Chondrocyte (in vitro differentiated cells): ENCODE measurements at places on chromosomes 3 and 15. TPM values are rescaled to one million over a fixed set of nuclear protein-coding genes. Genes with fewer than 3 reads are reported as not detected.

DNA sequence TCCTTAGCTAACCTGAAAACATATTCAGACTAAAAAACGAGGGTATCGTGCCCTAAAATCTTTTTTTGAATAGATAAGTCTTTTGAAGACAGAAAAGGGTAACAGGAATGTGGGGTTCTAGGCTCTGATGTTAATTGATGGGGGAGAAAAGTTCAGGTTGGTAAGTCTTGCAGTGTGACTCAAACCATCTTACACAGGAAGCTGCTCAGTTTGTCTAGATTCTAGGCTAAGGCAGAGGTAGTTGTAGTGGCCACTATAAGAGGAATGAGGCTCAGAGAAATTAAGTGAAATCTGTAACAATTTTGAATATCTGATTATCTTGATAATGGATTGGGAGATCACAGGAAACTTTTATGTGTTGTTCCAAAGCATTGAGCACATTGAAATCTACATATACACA lies 267.9 kb downstream of the PDCD6IP start:
- no peaks in the 10 kb centered on the region for H3K4me1 ChIP-seq
- peaks cover 3% of the 10 kb centered on the region for H3K36me3 ChIP-seq
- no peak overlapping the region for H3K27ac ChIP-seq
- H3K4me3 ChIP-seq, result no peak overlapping the region

DNA sequence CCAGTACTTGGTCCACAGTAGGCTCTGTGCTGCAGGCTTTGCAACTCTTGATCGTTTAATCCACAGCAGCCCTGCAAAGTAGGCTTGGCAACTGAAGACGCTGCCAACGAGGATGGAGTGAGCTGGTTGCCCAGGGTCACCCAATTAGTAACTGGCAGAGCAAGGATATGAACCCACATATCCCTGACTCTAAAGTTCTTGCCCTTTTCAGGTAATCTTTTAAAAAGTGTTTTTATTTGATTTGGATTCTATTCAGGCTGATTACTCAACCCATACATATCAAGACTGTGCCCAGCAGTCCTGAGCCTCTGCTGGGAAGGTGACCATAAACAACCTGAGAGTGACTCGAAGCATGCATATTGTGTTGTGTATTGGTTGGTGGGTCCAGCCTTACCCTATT lies 50.3 kb downstream of the PSMD6 start:
- H3K27ac ChIP-seq, result peak overlapping the region; percentile 72
- peaks cover 87% of the 10 kb centered on the region for H3K4me1 ChIP-seq
- H3K27me3 ChIP-seq, result no peaks in the 10 kb centered on the region
- no peak overlapping the region for H3K4me3 ChIP-seq
- H3K36me3 ChIP-seq, result peaks cover 6% of the 10 kb centered on the region
- DNase-seq, result no peak

DNA sequence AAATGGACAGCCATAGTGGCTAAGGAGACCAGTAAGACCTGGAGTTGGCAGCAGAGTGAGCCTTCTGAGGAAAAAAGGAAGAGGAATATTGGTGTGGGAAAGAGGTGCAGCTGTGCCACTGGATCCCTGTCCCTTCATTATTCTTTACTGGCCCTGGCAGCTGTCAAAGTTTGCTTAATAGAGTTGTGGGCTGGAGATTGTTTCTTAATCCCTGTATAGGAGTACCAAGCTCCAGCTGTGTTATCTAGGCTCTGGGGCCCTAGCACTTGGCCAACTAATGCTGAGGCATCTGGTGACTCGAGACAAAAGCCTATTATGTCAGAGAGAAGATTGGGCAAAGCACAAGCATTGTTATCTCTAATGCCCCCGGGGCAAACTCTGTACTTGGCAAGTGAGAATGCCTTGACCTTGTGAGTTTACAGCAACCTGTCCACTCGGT lies 61.4 kb downstream of the ZNF609 start:
- H3K4me1 ChIP-seq, result peaks cover 33% of the 10 kb centered on the region
- H3K4me3 ChIP-seq, result no peak overlapping the region
- H3K27me3 ChIP-seq, result no peaks in the 10 kb centered on the region
- peaks cover 1% of the 10 kb centered on the region for H3K36me3 ChIP-seq

- no peaks in the 10 kb centered on the region for H3K36me3 ChIP-seq
- no peaks in the 10 kb centered on the region for H3K27me3 ChIP-seq
- H3K27ac ChIP-seq, result no peak overlapping the region
- no peak for DNase-seq
Observed at GRCh38 chr3:89565098-89565497, 457.7 kb downstream of the EPHA3 start.

DNA sequence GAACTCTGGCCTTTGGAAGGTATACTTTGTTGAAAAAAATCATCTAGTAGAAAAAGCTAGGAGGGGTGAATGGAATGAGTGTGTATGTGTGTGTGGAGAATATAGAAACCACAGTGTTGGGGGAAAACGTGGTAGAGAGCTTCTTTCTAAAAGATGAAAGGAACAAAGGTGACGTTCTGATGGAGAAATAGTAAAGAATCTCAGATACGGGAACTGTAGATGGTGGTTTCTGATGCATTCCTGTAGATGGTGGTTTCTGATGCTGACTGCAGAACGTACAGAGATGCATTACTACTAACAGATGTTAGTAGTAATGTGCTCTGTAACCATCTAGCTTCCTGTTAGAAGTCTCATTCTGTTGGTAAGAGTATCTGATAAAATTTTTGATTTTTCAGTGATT lies 60.2 kb downstream of the VPS8 start:
- no peak overlapping the region for H3K4me3 ChIP-seq
- no peak for DNase-seq
- H3K4me1 ChIP-seq, result peaks cover 3% of the 10 kb centered on the region

The CNTN3 gene
- 0.60 to 2.1 TPM (median 1.5 TPM) in 3 replicates for total RNA-seq
